Left forelimb (tissue), 1 donor: ENCODE measurements at places on chromosomes 2 and 18.

DNA sequence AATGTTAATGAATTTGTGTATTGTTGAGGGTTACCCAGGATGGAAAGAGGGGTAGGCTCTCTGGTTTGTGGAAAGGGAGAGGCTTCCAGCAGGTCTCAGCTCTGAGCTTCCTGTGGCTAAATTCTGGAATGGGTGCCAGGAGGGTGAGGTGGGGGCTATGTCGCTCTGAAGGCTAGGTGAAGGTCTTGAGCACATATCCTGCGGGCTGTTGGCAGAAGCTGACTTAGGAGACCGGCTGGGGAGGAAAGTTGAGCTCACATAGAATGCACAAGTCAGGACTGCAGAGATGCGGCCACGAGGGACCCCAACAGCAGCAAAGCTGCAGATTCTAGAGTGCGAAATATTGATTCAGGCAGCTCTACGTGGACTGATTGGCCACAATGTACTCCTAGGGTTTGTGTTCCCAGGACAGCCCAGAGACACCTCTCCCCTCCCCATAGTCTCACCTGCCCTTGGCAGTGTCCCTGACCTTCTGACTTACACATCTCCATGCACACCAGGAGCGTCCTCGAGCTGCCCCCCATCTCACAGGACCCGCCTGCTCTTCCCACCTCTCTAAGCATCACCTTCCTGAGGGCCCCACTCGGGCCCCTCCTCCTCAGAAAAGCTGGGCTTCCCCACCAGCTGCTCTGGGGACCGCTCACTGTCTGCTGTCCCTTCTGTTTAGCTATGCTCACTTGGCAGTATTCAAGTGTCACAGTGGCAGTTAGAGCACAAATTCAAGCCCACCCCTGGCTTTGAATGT is 72.6 kb downstream of the ALK start:
- no peak for DNase-seq

- no peak for DNase-seq
These were observed 151.6 kb upstream of the MYO3B start for GRCh38 chr2:170026361-170026760.

DNA sequence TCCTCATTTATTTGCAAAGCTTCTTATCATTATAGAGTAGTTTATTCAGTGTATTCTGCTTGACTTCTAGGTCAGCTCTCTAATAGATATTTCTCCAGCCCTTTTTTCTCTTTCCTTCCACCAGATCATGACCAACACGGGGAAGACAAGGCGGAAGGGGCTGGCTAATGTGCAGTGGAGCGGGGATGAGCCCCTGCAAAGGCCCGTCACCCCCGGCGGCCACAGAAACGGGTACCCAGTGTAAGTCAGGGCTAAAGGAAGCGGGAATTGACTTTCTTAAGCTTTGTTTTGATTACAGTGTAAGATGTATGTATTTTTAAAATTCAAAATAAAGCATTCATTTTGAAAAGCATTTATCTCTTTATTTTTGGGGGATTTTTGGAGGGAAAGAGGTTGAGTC is 50.7 kb upstream of the B3GNT7 start:
- no peak for DNase-seq

GRCh38 chr2:215437614-215438013 is 1.7 kb upstream of the FN1 start:
- no peak for DNase-seq

- DNase-seq, result peak; percentile 34
These were observed 171.8 kb upstream of the SPRED2 start for GRCh38 chr2:65604246-65604645.

DNA sequence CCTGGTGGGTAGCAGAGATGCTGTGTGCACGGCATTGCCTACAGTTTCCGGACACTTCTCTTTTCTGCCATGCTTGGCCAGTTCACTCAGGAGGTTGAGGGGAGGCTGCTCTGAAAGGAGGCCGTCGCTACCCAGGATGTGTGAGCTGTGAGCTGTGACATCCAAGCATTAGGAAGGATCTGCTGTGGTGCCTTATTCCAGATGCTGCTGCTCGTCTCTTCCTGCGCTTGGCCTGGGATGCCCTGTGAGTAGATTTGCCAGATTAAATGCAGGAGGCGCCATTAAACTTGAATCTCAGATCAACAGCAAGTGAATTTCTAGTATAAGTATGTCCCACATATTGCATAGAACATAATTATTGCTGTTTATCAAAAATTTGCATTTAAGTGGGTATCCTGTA is 124.2 kb upstream of the SIX3 start:
- no peak for DNase-seq

DNA sequence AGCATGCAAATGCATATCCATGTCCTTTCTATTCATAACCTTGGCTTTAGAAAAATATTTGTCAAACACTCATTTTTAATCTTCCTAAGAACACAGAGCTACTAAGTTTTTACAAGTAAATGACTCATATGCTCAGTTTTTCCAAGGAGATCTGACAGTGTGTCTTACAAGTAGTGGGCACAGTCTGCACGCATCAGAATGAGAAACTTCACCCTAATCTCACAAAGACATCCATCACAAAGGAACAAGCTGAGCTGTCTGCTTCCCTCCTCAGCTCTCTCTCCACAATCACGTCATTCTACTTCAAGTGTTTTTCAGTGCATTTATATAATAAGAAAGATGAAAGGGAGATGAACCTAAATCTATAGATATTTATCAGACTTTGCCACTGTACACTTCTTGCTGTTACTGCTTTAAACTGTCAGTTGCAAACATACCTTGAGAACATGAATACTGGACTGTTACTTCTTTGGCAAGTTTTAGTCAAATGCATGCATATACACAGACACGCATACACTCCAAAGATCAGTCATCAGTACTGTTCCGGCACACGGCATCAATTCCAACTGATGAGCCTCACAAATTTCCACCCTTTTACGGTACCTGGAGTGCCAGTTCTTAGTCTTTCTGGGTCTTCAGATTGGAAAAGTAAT is 75.7 kb downstream of the RBMS1 start:
- no peak for DNase-seq

- no peak for DNase-seq
These were observed 1.7 kb downstream of the SH3YL1 start for GRCh38 chr2:262117-262516.

DNA sequence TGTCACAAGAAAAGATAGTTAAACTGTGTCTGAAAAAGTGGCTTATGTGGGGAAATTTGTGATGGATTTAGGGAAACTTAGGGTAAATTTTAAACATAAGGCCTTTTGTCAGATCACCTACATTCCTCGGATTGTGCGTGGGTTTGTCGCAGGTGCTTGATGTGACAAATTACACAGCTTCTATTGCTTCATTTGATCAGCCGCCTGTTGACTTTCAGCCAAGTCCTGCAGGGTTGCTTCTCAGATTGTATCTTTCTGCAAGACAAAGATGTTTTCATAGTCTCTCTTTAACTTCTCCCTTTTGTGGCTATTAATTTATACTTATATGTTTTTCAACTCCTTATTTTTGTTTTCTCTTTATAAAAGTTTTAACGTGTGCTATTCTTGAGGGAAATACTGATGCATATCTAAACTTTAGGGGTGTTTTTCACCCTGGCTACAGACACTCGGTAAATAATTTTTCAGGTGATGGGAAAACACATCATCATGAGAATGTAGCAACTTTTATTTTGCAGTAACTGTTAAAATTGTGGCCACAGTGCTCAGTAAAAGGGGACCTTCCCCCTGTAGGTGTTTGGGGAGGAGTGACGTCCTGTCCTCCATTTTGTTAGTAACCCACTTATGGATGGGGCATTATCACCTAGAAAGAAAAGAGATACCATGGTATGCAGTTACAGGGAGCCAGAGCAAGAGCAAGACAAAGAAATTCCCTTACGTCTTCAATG is 31.4 kb downstream of the GALM start:
- no peak for DNase-seq

- DNase-seq, result no peak
These were observed 15.2 kb downstream of the PAX8 start for GRCh38 chr2:113263546-113263945.

- DNase-seq, result peak; percentile 83
These were observed 335.3 kb downstream of the TNS1 start for GRCh38 chr2:217667512-217667911.

DNA sequence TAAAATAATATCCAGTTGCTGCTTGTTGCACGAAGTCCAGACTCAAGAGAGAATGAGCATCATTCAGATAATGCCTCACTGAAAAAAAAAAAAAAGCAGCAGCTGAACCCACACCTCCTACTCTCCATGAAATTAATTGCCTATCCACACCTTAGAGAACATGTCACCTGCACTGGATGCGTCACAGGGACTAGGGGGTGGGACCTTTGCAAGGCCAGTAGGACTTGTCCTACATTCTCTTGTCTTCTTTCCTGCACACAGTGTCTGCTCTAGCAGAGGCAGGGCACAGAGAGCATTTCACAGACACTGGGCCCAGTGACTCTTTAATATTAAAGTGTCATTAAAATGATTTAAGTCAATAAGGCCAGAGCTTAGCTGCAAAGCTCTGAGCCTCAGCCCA is at the start of gene ABCA12:
TSS of gene ABCA12 (minus strand) at position 148 of the 400 bp plus-strand sequence. CDS start 418 bp downstream, outside the sequence.
- DNase-seq, result no peak

DNA sequence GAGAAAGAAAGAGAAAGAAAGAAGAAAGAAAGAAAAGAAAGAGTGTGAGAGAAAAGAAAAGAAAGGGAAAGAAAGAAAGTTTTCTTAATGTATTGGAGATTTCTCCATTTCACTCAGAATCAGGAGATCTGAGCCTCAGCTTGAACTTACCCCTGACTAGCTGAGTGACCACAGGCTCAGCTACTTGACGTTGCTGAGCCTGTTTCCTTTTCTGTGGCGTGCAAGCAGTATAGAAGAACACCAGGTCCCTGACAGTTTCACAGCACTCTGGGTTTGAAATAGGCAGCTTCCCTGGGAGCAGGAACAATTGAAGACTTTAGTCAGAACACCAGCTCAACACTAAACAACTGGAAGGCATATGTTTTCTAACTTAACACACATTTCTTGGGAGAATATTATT is 44.7 kb downstream of the MARCO start:
- DNase-seq, result no peak

DNA sequence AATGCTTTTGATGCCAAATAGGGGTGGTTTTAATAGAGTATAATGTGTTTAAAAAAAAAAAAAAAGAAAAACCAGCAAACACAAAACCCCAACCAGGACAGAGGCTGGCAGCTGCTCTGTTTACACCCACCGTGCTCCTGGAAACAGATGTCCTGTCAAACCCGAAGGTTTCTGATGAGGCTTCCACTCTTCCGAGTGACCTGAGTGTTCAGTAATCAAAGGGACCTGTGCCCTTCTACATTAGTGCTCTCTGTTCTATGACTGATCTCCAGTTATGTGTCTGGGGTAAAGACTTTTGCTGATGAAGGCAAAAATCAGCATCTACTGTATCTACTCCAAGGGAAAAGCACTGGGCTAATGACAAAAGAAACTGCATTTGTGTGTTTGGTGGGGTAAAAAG is 3.5 kb upstream of the KLHL29 start:
- no peak for DNase-seq

DNA sequence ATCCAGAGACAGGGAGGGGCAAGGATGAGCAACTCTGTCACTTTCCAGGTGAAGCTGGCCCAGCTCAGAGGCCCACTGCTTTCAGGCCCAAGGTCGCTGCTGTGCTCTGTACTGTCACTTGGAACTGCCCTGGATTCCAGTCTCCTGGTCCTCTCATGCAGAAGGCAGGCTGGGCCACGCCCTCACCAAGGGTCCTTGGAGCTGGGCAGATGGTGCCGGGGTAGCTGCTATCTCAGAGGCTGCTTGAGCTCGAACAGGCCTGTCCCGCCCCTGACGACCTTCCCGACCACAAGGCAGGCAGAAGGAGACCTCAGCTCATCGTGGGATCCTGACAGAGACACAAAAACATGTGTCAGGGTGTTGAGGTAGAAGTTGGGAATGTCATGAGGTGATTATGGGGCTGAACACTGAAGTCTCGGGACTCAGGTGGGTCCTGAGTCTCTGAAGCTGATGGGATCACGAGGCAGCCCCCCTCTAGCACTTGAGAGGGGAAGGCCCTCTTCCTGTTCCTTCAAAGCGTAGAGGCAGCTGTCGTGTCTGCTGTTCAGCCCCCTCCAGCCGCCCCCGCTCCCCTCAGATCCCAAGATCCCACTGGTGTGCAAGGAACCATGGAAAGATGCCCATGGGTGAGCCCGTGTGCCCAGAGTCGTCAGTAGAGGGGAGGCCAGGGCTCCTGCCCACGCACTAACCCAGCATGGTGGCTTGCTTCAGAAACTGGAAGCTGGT is 78.3 kb downstream of the POLR1A start:
- DNase-seq, result no peak

DNA sequence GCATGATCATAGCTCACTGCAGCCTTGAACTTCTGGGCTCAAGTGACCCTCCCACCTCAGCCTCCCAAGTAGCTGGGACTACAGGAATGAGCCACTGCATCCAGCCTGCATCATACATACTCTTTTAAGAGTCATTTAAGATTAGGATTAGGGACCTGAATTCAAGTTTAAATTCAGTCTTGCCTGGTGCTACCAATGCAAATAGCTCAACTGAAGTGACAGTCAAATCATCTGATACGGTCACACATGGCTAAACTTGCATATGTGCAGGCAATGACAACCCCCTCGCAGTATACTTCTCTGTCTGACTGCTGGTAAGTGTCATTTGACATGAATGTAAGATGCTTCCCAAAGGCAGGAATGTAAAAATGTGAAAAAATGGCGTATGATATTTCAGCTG is 31.8 kb upstream of the TMEM131 start:
- DNase-seq, result no peak

GRCh38 chr2:103130857-103131256 is 369.0 kb downstream of the TMEM182 start:
- no peak for DNase-seq

GRCh38 chr2:191643429-191643828 is 34.5 kb upstream of the NABP1 start:
- DNase-seq, result no peak

DNA sequence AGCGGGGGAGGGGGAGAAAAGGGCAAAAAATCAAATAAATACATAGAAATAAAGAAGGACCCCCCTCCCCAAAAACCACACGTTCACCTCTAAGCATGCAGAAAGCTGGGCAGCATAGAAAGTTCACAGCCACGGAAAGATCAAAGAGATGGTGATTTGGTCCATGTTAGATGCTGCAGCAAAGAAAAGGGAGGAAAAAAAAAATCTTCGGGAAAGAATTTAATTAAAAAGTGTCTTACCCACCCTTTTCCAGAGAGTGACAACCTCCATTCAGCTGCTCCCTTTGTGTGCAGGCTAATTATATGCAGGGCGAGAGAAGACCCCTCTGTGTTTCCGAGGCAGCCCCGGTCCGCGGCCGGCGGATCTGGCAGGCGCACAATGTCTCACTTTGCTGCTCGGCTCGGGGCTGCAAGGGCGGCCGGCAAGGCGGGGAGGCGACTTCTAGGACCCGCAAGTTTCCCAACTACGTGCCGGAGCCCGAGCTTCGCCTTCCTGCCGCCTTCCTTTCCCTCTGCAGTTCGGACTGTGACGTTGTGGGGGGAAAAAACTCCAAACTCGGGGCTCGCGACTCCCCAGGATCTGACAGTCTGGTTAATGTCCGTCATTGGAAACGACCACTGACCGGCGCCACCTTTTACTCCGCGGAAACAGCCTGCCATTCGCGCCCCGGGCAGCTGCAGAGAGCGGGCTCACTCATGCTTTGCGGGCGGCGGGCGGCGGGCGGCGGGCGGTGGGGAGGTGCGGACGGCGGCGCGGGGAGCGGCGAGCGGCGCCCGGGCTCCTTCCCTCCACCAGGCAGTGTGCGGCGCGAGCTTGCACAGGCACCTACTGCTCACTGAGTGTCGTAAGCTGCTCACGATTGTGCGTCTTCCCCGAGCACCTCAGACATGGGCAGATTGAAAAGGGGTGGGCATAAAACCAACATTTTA is at the start of gene LRRTM1:
TSS of gene LRRTM1 (minus strand) at position 844 of the 929 bp plus-strand sequence. CDS start 933 bp downstream, outside the sequence.
- no peak for DNase-seq
